ENCODE measurements at places on chromosomes 7 and 10. TPM values are rescaled to one million over a fixed set of nuclear protein-coding genes. Genes with fewer than 3 reads are reported as not detected.

Gene ZSCAN21
- total RNA-seq, result 3.7 TPM

Gene CAMK2B
- total RNA-seq, result 1.1 TPM

Gene OR6V1
- not detected for total RNA-seq

Gene FAM241B
- total RNA-seq, result 2.9 TPM

All from esophagus mucosa (tissue), 1 donor.